ENCODE measurements at places on chromosomes 11 and 22.
A peak's percentile ranks its signal among the peaks of the same experiment; 100 is the strongest.

DNA sequence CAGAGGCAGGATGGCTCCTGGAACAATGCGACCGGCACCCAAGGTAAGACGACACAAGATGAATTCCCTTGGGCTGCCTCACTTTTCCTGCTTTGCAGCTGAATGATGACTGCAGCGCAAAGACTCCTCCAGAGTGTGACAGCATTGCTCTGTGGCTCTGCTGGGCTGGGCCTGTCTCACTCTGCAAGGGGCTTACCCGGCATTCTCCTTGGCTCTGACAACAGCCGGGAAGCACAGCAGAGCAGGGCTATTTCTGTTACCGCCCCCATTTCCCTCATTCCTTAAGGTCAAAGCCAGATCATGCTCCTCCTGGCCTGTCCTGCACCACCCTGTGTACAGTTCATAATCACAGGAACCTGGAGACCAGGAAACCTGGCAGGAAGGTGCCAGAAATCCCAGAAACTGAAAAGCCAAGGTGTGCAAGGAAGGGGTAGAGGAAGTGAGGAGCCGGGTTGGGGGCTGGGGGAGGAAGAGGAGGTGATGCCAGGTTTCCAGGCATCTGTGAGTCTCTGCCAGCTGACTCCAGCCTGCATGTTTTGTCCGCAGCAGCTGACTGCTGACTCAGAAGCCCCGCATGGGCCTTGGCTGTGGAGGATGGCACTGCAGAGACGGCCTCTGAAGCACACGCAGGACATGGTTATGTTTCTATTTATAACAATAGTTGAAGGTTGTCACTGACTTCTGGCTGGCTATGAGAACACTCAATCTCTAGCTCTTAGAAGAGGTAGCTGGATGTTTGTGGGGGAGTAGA is 113.6 kb downstream of the MICAL3 start:
- DNase-seq: peak; percentile 67

- no peak for DNase-seq
These were observed 969.3 kb upstream of the CCDC90B start for GRCh38 chr11:84255483-84255882.

- DNase-seq: no peak
These were observed 235.8 kb downstream of the SWAP70 start for GRCh38 chr11:9899676-9900075.

DNA sequence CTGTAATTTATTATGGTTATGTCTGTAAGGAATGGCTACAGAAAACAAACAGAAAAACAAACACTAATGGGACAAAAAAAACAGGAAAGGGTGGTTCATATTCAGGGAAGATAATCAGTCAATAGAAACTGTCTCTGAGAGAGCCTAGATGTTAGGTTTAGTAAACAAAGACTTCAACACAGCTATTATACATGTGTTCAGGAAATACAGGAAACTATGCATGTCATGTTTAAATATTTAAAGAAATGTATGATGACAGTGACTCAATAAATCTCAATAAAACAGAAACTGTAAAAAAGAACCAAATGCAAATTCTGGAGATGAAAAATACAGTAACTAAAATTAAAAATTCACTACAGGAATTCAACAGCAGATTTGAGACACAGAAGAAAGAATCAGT is 76.0 kb downstream of the PACS1 start:
- no peak for DNase-seq

DNA sequence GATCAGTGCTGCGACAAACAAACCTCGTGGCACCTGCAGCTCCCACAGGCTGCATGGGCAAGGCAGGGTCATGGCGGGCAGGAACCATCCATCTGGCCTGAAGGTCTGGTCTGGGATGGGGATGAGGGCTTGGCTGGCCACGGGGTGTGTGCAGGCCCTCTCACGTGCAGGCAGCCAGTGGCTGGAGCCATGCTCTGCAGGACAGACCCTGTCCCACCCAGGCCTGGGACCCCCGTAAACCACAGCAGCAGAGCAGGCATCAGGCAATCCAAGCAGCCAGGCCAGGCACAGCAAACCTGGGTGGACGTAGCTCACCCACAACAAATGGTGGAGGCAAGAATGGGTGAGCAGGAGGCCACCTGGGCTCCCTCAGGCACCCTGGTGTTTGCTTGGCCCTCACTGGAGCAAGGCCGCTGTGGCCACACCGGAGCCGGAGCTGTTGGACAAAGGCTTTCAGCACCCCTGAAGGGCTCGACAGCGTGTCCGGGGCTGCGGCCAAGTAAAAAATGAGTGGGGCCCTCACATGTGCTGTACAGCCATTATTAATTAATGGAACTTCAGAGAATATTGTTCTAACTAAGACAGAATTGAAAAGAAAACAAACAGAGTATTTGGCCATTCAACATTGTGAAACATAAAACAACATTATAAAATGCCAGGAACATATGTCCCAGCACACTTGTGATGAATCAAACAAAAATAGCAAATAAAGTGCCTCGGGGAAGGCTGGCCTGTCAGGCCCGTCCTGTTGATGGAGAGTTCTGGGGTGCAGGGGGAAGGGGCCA is 24.0 kb upstream of the GNB1L start:
- no peak for DNase-seq

DNA sequence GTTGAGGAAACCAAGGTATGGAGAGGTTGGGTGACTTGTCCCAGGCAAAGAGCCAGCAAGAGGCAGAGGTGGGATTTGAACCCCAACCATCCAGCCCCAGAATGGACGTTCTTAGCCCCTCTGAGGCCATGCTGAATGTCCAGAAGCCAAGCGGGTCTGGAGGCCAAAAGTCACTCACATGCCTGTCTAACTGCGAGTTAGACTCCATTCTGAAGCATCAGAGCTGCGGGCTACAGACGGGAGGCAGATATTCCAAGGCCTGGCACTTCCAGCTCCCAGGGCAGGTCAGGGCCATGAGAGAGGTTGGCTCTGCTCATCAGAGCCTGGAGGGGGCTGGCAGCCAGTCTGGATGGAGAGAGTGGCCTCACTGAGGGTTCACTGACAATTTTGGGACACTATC is 616.5 kb downstream of the BRD1 start:
- no peak for DNase-seq

- no peak for DNase-seq
These were observed 51.3 kb upstream of the HMGXB4 start for GRCh38 chr22:35205961-35206360.

DNA sequence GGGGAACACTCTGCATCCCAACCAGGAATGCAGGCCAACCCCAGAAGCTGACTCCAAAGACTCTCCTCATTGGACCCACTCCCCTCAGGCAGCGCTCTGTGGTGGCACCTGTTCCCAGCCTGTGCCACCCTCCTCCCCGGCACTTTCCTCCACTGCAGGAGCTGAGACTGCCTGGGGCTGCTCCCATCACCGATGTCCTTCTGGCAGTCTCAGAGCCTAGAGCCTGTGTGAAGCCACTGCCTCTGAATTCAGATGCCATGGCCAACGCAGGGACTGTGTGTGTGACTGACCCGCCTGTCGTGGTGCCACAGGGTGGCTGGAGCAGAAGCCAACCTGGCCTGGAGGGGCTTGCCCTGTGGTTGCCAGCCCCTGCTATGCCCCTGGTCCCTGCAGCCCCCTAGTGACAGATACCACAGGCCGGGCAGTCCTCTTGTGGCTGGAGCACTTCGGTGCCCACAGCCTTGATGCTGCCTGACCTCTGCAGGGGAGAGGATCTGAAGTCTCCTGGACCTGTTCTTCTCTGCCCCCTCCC is 43.2 kb downstream of the TBX1 start:
- DNase-seq: no peak

DNA sequence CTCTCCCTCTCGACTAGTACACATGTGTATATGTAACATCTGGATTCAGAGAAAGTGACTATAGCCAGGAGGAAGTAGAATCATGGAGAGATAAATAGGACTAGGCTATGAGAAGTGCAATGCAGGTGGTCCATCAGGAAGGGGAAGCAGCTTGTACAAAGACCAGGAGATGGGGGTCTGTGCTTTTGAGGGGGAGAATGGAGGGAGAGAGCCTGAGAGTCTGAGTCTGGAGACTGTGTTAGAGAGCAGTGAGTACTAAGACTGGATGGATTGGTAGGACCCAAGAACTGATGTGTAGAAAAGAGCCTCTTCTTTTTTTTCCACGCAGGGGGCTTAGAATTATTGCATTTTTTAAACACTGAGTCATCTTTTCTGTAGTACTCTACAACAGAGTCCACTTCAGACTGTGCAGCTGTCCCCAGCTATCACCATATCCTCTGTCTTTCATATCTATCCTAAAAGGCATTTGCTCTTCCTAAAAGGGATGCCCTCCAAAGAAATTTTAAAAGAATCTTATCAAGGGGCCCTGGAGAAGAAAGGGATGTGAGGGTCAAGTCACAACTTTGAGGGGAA is 80.4 kb downstream of the BDNF start:
- DNase-seq: no peak

GRCh38 chr11:116421529-116422185 is 351.1 kb downstream of the BUD13 start:
- DNase-seq: no peak

- DNase-seq: peak; percentile 65
These were observed 237.5 kb downstream of the MIAT start for GRCh38 chr22:26894766-26895485.

DNA sequence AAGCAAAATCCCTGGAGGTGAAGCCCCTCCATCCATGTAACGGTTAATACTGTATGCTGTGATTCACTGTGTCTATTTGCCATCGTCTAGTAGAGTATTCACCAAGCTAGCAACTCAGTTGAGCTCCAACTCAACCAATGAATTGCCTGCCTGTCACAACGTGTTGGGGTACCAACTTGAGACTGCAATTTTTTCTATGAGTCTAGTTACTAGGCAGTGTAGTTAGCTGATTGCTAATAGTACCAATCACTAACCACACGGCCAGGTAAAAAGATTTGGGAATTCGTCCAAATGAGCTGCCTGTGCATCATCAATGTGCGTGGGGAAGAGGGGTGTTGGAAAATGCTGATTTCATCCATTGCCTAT is 1.0 kb upstream of the BTG4 start:
- no peak for DNase-seq

- DNase-seq: no peak
These were observed 63.9 kb downstream of the GAS2 start for GRCh38 chr11:22730319-22730718.

DNA sequence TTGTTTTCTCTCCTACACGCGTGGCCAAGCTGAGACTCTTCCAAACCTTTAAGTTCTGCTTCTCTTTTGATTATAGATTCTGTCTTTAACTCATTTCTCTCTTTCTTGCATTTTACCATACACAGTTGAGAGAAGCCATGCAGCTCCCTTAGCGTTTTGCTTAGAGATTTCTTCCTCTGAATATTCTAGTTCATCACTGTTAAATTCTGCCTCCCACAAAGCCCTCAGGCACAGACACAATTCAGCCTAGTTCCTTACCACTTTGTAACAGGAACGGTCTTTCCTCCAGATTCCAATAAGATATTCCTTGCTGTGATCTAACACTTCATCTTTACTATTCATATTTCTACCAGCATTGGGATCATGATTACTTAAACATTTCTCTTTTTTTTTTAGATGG is 24.7 kb upstream of the CD81 start:
- no peak for DNase-seq

GRCh38 chr22:22812031-22812905 is 75.3 kb upstream of the IGLL5 start:
- DNase-seq: no peak

GRCh38 chr11:35033011-35033410 is 106.0 kb upstream of the CD44 start:
- no peak for DNase-seq

DNA sequence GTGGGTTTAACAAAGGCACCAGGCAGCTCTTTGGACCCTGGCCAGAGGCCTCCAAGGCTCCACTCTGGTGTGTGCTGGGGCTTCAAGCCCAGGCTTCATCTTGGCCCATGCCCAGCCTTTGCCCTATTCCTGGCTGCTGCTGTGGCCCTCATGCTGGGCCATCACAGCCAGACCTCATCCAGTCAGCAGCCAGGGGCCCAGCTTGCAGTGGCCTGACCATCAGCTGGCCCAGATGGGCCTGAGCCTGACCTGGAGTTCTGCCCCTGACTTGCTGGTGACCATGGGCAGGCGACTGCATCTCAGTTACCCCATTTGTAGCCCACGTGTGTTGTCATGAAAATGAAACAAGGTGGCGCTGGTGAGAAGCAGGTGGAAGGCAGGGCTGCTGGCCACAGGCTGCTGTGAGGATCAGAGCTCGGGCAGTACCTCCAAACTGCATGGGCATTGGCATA is 76.1 kb downstream of the MED15 start:
- DNase-seq: no peak

GRCh38 chr11:131903074-131903473 is 532.7 kb downstream of the NTM start:
- no peak for DNase-seq

DNA sequence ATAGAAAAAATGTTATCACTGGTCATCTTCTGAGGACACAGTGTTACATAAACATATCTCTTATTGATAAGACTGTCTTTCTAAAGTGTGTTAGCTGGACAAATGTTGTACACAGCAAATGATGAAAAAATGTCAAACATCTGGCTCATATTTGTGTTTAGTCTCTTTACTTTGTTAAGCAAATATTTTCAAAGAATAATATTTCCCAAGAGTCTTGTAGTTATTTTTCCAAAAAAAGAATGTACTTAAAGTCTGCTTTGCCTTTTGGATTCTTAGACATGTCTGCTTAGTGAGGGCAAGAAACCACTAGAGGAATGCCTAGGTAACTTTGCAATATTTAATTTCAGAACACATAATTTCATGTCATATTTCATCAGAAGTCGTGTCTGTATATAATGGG is 23.9 kb upstream of the CCDC179 start:
- no peak for DNase-seq

DNA sequence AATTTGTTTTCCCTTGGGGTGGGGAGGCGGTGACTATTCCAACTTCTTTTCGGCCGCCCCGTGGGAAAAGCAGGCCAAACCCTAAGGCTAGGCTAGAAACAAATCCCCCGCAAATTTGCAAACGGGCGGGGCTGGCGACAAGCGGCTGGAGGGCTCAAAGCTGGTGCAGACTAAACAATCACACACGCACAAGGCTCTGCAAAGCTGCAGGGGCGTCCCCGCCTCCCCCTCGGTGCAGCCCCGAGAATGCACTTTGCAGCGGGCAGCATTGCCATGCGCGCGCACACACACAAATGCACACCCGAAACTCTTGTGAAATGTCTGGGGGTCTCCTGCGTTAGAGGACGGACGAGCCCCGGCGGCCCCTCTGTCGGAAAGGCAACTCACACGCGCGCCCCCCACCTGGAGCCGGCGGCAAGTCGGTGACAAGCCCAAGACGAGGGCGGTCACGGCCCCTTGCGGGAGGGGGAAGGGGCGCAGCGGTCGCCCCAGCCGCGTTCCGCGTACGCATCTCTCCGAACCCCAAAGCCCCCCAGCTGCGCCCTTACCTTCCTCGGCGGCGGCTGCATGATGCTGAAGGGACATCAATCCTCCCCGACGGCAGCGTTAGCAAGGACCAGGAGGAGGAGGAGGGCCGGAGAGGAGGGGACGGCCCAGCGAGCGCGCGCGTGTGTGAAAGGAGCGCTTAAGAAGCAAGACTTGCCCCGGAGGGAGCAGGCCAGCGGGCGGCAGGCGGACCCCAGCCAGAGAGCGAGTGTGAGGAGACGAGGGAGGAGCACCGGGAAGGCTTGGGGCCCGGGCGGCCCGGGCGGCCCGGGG is 600 bp downstream of the FCHSD2 start:
- peak; percentile 62 for DNase-seq

- no peak for DNase-seq
These were observed 87.5 kb downstream of the TMEM135 start for GRCh38 chr11:87125257-87125656.

- no peak for DNase-seq
These were observed 24.4 kb upstream of the ACR start for GRCh38 chr22:50713571-50714056.
